T1000 (cell line): ENCODE measurements at places on chromosomes 5 and 9.

- no peak for DNase-seq
Observed at GRCh38 chr9:8684978-8685708, 885.6 kb upstream of the DMAC1 start.

DNA sequence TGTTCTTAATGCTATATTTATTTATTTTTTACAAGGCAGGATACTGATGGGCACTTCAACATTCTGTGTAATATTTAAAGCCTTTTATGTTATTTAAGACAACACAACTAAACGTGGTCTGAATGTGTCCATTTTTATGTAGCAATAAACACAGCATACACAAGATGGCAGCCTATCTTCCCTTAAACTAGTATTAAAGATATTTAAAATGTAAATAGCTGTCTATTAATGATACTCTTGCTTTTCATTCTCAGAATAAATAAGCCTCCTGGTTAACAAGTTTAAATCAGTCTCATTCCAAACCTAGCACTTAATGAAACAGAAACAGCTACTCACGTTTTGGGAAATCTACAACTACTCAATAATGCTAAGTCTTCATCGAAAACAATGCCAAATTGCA lies 315.7 kb downstream of the MCTP1 start:
- DNase-seq = no peak

- no peak for DNase-seq
Observed at GRCh38 chr9:117703537-117703936, 666 bp upstream of the TLR4 start.

- DNase-seq = peak; percentile 17
Observed at GRCh38 chr5:123209502-123210027, 120.5 kb downstream of the PRDM6 start.

DNA sequence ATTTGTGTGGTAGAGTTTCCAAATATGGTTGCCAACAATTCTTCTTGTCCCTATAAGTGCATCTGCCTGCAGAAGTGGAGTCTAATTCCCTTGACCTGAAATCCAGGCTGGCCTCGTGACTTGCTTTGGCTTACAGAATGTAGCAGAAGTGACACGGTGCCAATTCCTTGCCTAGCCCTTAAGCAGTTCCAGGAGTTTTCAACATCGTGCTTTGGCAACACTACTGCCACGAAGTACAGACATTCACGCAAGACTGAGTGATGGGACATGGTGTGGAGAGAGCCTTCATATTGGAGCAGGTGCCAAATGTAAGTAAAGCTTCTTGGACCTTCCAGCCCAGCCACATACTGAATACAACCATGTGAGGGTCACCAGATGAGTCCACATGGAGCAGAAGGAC lies 92.9 kb upstream of the NEK6 start:
- no peak for DNase-seq
